Caki2 (cell line): ENCODE measurements at places on chromosomes 16 and 17. TPM values are rescaled to one million over a fixed set of nuclear protein-coding genes. Genes with fewer than 3 reads are reported as not detected.

SOX15 gene
- total RNA-seq: not detected in 2 replicates

RUNDC3A gene
- 2.2 TPM in 1 of 2 replicates, not detected in the other for total RNA-seq

YBX2 gene
- 1.8 and 8.5 TPM in 2 replicates for total RNA-seq

MFAP4 gene
- not detected in 2 replicates for total RNA-seq

AURKB gene
- 67.6 and 78.3 TPM in 2 replicates for total RNA-seq

NOS2 gene
- total RNA-seq: 1.2 TPM in 1 of 2 replicates, not detected in the other

- no peak for DNase-seq
Observed at GRCh38 chr17:28860363-28860808, 5.6 kb downstream of the ERAL1 start.

GRCh38 chr16:86499889-86500707, 10.2 kb upstream of the FOXF1 start:
- DNase-seq: no peak

GRCh38 chr17:75010683-75011400, 1.6 kb upstream of the MRPL58 start:
- peak; percentile 52 for DNase-seq

- DNase-seq: no peak
Observed at GRCh38 chr17:5794881-5795506, 210.7 kb upstream of the NLRP1 start.

- no peak for DNase-seq
Observed at GRCh38 chr16:67248073-67248400, 742 bp upstream of the SLC9A5 start.

GRCh38 chr17:34895383-34895782, 65.9 kb downstream of the CCT6B start:
- no peak for DNase-seq

- no peak for DNase-seq
Observed at GRCh38 chr17:10622617-10623485, 34.3 kb downstream of the MYH3 start.

GRCh38 chr16:12271006-12271405, 294.5 kb downstream of the SNX29 start:
- DNase-seq: peak; percentile 66

GRCh38 chr17:6402258-6402657, 32.7 kb downstream of the AIPL1 start:
- no peak for DNase-seq

- no peak for DNase-seq
Observed at GRCh38 chr16:79422064-79422463, 178.5 kb downstream of the MAF start.

- peak; percentile 17 for DNase-seq
Observed at GRCh38 chr17:77959126-77959925, 823 bp downstream of the TNRC6C start.

GRCh38 chr16:48014349-48015135, 141.3 kb downstream of the ABCC12 start:
- DNase-seq: peak; percentile 58

- DNase-seq: no peak
Observed at GRCh38 chr17:43784068-43784467, 3.8 kb downstream of the CFAP97D1 start.

DNA sequence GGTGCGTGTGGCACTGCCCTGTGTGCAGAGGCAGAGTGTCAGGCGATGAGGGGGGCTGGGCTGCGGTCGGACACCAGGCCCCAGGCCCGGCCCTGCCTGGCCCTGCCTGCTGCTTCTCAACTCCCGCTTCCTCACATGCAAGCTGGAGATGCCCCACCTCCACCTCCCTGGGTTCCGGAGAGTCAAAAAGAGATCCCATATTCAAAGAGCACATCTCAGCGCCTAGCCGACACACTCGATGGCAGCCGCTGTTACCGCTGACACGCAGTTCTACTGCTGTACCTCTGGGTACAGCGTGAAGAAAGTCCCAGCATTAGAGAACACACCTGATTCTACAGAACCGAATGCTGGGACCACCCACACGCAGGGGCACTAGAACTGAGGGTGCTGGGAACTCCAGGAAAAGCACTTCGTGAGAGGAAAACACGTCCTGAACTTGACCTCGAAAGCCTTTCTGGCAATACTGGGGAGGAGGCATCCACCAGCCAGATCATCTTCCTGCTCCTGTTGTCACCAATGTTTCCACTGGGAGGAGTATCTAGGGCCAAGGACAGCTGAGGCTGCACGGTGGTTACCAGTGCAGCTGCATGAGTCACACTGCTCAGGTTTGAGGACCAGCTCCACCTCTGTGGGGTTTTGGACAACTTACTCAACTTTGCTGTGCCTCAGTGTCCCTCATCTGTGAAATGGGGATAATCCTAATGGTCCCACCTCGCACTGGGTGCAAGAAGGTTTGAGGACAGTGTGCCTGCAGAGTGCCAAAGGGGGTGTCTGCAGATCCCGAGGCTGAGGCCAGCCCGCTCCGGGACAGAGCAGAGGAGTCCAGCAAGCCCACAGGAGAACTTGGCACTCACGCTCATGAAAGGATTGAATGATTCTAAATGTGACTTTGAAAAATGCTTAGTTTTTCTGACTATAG, 100.4 kb upstream of the DNAH17 start:
- peak; percentile 32 for DNase-seq

GRCh38 chr17:38798614-38799500, 499 bp downstream of the PIP4K2B start:
- DNase-seq: peak; percentile 57

GRCh38 chr16:65202461-65202860, 80.6 kb upstream of the CDH11 start:
- no peak for DNase-seq

- DNase-seq: no peak
Observed at GRCh38 chr17:70105641-70106040, 30.6 kb downstream of the KCNJ16 start.
